Activated CD4-positive, alpha-beta T cell treated with anti-CD3 and anti-CD28 coated beads for 4 hours (primary cell): ENCODE measurements at places on chromosomes 6 and 20.

DNA sequence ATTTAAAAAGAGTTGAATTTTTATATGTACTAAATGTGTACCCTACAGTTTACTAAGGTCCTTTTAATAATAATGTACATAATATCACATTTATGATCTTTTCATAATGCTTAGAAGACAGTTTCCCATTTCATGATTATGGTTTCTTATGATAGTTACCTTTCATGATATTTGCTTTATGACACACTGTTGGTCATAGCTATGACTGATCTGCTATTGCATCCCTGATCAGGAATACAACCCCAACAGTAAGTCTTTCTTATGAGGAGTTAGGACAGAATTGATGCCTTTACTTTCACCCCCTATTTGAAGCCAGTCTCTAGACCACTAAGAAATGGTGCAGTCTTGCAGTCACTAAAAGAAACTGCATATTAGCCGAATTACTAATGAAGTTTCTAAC, 31.0 kb downstream of the LCA5 start:
- DNase-seq = no peak

- DNase-seq = no peak
These were observed 18.8 kb downstream of the KCNK5 start for GRCh38 chr6:39210450-39210849.

- no peak for DNase-seq
These were observed 185.5 kb downstream of the SCP2D1 start for GRCh38 chr20:18999086-18999485.

DNA sequence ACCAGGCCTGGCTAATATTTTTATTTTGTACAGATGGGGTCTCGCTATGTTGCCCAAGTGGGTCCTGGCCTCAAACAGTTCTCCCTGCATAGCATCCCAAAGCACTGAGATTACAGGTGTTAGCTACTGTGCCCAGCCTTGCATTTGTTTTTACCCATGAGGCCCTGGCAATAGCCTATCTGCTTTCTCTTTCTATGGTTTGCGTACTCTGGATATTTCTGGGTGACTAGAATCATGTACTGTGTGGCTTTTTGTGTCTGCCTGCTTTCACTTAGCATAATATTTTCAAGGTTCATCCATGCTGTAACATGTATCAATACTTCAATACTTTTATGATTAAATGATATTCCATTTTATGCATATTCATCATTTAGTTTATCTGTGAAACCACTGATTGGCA, 451.7 kb downstream of the GRIK2 start:
- DNase-seq = no peak

GRCh38 chr6:36642913-36643817, 35.3 kb upstream of the CDKN1A start:
- no peak for DNase-seq

GRCh38 chr20:11173916-11174315, 500.1 kb upstream of the JAG1 start:
- DNase-seq = no peak

DNA sequence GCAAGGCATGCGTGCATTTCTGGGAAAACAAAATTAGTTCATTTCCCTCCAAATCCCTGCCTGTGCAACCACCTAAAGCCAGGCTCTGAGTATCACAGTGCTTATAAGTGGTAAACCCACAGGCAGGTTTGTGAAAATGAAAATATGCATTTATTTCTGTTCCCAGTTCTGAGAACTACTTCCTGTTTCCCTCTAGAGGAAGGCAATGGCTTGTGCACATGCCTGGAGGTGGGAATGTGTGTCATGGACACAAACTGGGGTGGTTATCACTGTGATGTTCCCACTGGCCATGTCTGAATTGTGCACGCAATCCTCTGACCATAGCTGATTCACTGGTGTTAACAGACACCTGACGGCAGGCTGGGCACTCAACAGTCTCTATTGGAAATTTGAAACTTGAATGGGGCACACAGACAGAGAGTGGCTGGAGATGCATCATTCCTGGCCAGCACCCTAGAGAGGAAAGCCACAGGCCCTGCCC, 26.3 kb downstream of the FAM110A start:
- DNase-seq = no peak

GRCh38 chr6:5497896-5498578, 236.7 kb downstream of the FARS2 start:
- no peak for DNase-seq

DNA sequence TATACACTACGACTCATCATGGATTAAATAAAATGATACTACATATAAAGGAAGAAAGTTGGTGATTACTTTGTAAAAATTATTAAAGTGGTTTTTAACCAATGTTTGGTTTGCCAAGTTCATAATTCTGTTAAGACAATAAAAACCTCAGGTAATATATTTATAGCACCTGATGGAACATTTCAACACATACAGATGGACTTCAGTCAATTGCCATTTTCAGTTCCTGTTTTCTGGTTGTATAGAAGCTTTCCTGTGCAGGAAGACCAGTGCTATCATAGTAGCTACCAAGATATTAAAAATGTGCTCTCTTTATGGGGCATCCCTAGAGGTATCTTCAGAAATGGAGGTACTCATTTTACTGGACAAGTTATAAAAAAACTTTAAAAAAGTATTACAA, 1686.4 kb downstream of the GRIK2 start:
- DNase-seq = no peak

GRCh38 chr20:10739134-10739533, 65.3 kb upstream of the JAG1 start:
- DNase-seq = no peak

DNA sequence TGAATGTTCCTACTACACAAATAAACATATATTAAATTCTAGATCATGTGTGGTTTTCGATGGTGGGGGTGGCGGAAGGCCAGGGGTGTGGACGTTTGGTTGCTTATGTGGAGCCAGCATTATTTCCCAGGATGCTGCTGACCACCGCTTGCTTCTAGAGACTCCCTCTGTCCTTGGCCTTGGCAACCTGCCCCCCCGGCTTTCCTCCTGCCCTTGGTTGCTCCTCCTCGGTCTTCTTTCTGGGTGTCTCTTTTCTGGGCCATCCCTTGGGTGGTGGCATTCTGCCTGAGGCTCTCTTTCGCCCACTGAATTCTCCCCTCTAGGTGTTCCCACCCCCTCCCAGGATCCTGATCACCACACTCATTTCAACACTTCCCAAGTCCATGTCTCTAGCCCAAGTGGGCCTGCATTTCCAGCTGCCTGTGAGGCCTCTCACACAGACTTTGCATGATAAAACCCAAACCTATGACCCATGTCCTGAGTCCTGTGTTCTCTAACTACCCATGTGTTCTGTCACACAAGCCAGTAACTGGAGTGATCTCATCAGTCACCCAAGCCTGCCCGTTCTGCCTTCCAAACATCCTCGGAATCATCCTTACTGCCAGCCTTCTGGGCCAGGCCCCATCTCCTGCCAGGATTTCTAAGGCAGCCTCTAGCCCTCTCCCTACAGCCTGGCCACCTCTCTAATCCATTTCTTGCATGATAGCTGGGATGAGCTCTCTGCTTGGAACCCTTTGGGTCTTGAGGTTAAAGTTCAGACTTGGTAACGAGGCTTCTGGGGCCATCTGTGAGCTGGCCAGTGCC, 71.2 kb downstream of the CDS2 start:
- DNase-seq = no peak

GRCh38 chr20:39935901-39936300, 753.1 kb downstream of the MAFB start:
- no peak for DNase-seq

GRCh38 chr6:85460154-85460920, 10.5 kb downstream of the NT5E start:
- DNase-seq = no peak

DNA sequence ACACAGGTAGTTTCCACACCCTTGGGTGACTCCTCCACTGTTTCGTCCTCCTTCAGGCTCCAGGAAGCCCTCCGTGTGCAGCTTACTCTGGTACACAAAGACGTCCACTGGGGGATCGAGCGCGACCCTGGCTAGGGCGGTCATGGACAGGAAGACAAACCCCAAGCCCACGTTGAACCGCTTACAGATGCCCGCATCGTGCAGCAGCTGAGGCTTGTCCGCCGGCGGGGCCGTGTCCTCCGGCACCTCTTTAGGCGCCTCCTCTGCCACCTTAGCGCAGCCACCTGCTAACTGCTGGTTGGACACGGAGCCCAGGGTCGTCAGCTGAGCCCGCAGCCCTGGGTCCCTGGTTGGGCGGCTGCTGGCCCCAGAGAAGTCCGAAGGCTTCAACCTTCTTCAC, 309.0 kb upstream of the BTBD3 start:
- no peak for DNase-seq

GRCh38 chr6:11143394-11144371, 32.2 kb upstream of the ERVFRD-1 start:
- DNase-seq = no peak

DNA sequence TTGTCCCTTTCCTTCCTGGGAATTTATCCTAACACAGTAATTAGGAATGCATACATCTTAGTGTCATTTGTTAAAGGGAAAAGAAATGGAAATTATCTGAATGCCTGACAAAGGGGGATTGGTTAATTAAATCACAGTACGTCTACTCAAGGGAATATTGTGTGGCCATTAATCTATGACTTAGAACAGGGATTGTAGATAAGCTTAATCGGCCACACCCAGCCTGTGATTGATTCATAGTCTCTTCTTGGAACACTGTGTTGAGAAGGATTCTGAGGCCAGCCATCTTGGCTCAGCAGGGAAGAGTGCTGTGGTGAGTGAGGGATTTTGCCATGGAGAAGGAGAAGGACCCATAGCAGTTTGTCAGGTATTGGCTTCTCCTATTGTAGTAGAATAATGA, 50.5 kb downstream of the CTNNBL1 start:
- no peak for DNase-seq

DNA sequence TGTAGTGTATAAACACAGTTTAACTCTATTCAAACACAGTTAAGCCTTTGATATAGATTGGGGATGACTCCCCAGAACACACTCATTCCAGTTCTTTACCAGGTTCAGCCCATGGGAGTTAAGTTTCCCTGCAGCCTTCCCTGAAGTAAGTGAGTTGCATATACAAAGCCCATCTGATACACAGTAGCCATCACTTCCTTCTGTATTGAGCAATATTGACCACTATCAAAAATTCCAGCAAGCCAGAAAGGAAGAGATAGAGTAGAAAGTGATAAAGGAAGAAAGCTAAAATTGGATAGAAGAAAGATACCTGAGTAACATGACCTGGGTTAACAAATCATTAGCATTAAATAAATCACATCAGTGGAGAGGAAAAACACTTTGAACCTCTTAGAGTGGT, 34.6 kb downstream of the DEFB114 start:
- DNase-seq = no peak

GRCh38 chr6:146785001-146785585, 186.3 kb downstream of the ADGB start:
- peak; percentile 10 for DNase-seq

DNA sequence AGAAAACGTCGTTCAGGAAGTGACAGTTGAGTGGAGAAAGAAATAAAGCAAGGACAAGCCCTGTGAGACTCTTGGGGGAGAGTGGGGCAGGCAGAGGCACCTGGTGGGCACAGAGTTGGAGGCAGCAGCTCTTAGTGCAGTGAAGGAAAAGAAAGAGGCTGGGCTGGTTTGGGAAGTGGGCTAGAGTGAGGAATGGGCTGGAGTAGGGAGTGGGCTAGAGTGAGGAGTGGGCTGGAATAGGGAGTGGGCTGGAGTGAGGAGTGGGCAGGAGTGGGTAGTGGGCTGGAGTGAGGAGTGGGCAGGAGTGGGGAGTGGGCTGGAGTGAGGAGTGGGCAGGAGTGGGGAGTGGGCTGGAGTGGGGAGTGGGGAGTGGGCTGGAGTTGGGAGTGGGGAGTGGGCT, 43.7 kb upstream of the BCAS1 start:
- no peak for DNase-seq

- no peak for DNase-seq
These were observed 293.8 kb upstream of the RGS17 start for GRCh38 chr6:153424719-153425400.

DNA sequence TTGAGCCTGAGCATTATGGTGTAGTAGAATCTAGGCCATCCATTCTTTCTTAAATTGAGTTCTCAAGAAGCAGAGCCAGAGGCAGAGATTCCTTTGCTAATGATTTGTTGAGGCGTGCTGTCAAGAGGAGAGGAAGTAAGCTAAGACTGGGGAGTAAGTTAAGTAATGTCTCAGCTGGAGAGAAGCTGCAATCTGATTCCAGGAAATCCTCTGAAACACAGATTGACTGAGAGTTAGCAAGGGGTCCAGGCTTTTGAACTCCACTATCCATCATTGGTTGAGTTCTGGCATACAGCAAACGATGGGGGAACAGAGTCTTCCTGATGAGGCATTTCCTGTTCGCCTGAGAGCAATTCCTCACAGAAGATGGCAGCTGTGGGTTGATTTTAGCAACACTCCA, 207.4 kb upstream of the RAB32 start:
- DNase-seq = no peak

GRCh38 chr6:18080544-18080943, 41.9 kb downstream of the NHLRC1 start:
- no peak for DNase-seq

DNA sequence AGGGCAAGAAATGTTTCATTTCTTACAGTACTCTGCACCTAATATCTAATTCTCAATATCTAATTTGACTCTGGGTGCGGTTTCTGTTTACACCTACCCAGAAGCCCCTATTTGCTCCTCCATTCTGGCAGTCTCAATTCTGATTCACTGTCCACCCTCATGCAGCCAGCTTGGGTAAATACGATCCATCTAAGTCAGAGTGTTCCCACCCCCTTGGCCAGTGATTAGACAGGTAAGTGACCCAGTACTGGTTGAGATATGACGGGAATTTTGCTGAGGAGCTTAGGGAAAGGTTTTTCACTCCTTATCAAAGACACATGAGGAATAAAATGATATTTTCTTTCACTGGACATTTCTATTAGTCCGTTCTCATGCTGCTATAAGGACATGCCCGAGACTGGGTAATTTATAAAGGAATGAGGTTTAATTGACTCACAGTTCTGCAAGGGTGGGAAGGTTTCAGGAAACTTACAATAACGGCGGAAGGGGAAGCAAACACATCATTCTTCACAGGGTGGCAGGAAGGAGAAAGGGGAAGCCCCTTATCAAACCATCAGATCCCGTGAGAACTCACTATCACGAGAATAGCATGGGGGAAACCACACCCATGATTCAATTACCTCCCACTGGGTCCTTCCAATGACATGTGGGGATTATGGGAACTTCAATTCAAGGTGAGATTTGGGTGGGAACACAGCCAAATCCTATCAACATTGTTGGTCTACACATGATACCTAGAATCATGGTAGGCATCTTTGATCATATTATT, 29.4 kb downstream of the GLO1 start:
- peak; percentile 3 for DNase-seq

GRCh38 chr6:40419377-40419776, 167.8 kb downstream of the LRFN2 start:
- no peak for DNase-seq

DNA sequence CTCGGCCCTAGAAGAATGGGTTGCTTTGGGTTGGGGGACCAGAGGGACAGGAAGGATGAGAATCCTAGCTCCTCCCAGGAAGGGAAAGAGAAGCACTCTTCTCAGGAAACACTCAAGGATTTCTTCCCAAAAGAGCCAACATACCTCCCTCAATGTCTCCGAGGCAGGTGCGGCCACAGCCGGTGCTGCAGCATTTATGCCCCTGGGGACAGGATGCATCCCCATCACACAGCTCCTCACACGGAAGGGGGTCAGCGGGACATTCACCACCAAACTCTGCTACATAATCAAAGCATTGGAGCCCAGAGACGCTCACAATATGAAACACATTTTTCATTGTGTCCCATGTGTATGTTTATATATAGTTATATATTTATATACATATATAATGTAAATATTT, 14.8 kb downstream of the WFDC3 start:
- DNase-seq = no peak
